Activated CD8-positive, alpha-beta memory T cell treated with anti-CD3 and anti-CD28 coated beads for 1 hour (primary cell): ENCODE measurements at places on chromosomes 6 and 20.

DNA sequence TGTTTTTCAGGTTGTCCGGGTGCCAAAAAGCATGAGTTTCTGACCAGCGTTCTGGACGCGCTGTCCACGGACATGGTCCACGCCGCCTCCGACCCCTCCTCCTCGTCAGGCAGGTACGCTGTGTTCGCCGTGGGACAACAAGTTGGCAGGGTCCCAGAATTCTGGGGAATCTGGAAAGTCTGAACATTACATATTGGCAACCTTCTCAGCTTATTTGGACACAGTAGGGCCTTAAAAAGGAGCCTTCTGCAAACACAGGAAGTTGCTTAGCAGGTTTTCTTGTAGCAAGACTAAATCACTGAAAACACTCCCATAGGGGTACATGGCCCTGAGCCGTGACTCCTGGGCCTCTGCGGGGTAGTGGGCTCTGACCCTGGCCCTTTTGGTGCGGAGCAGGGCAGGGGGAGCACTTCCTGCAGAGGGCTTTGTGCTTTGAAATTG, 209.7 kb downstream of the SMOC2 start:
- no peak for DNase-seq

- no peak for DNase-seq
Measured at GRCh38 chr20:23082846-23083552, 3.1 kb downstream of the CD93 start.

- DNase-seq = no peak
Measured at GRCh38 chr6:41040940-41041536, 1.2 kb upstream of the TSPO2 start.

- DNase-seq = no peak
Measured at GRCh38 chr6:106103728-106104109, 17.6 kb downstream of the PRDM1 start.

DNA sequence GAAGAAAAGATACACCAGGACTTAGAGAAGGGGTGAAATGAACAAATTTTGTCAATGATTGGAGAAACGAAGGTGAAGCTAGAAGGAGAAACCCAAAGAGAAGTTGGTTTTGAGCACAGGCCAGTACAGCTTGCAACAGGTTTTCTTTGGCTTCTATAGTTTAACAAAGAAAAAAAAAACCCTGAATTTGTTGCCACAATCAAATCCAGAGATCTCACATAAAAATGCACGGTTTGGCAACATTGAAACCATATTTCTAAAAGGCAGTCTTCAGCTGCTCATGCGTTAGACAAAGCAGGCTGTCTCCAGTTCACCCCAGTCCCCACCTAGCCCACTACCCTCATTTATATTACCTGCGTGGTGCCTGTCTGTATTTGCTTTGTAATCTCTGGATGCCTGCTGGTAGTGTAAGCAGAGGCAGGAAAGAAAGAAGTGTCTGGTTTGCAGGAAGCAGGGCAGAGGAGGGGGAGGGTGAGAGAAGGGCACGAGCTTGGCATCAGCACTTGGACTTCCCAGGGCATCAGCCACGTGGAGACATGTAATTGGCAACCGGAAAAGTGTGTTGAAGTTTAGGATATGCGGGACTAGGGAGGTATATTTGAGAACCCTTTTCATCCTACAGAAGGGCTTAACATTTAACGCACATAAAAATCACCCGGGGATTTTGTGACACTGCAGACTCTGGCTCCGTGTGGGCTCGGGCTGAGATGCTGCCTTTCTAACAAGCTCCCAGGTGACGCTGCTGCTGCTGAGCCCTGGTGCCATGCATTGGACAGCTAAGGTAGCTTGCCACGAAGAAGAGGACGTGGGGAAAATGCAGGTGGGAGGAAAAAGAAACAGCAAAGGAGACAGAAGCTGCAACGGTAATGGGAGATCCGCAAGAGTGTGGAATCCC, 14.4 kb downstream of the PFDN4 start:
- DNase-seq = no peak
